Uterus (tissue), 4 donors: ENCODE measurements at places on chromosomes 11 and 22.
A peak's percentile ranks its signal among the peaks of the same experiment; 100 is the strongest.

DNA sequence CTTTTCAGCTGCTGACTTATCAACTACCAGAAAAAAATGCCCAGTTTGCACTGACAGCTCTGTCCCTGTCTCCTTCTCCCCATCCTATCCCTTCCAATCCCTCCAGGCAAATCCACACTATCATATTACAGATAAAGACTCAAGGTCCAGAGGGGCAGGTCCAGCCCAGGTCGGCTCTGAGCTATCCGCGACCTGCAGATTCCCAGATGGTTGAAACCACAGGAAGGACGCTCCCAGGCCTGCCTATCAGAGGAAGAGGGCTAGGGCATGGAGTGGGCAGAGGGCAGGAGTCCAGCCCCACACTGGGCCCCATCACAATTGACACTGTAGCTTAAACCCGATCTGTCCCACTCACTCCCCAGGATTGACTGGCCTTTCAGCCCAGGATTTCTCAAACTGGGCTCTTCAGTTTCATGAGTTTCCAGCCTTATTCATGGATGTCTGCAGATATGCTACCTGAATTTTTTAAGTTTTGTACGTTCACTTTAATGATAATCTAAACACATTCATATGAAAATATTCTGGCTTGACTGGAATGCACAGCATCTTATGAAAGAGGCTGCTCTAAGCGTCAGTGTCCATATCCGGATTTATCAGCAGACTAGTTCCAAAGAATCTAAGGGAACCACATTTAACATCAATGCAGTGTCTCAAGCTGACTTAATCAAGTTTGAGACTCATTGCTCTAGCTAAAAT is 16.4 kb upstream of the FCHSD2 start:
- no peak for DNase-seq

DNA sequence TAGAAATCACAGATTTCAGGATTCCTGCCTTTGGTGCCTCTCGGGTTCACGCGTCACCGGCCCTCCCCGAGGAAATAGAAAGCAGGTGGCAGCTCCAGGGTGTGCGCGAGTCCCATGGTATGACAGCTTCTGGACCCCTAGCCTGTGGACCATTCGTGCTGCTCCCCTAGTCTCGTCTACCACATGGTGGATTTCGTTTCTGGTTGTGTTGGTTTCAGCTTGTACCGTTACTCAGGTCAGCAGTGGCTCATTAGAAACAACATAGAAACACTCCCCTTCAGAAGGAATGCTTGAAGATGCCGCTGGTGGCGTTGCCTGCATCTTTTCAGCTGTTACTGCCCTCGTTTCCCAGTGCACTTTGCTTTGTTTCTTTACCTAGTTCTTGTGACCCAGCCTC is 700 bp downstream of the TTC17 start:
- DNase-seq = no peak

- no peak for DNase-seq
These were observed 14.4 kb downstream of the YWHAH start for GRCh38 chr22:31958625-31959239.

- no peak for DNase-seq
These were observed 58.6 kb downstream of the UVRAG start for GRCh38 chr11:75873417-75874221.

DNA sequence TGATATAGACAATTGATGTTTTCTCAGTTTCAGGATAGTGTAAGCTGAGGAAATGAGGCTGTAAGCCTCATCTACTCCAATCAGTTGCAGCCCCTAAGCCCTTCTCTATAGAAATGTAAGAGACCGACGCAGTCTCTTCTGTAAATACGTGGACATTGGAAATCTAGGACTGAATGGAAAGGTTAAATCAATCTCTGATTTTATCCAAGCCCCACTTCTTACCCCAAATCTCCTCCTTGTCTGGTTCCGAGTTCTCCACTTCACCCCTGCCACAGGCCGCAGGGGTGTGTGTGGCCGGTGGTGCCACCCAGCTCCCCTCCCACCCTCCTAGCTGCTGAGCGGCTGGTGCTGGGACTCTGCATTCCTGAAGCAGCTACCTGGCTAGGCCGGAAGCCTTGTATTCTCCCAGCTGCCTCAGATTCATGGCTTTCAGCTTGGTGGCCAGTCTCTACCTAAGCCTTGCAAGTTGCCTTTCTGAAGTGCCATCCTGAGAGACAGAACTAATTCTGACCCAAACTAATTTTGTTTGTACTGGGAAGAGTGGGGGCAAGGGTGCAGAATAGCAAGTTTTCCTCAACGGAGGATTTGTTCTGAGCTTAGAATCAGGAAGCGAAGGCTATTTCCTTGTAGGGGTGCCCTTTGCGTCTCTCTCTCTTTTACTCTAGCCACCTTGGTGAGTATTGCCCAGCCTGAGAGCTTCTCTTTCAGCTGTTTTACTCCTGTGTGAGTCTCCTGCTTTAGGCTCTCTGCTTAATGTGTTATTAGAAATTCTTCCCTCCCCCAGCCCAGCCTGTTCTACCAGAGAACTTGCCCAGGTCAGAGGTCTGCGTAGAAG is 749 bp downstream of the VWA5A start:
- no peak for DNase-seq

- no peak for DNase-seq
These were observed 86.4 kb upstream of the BIRC3 start for GRCh38 chr11:102230911-102231310.

DNA sequence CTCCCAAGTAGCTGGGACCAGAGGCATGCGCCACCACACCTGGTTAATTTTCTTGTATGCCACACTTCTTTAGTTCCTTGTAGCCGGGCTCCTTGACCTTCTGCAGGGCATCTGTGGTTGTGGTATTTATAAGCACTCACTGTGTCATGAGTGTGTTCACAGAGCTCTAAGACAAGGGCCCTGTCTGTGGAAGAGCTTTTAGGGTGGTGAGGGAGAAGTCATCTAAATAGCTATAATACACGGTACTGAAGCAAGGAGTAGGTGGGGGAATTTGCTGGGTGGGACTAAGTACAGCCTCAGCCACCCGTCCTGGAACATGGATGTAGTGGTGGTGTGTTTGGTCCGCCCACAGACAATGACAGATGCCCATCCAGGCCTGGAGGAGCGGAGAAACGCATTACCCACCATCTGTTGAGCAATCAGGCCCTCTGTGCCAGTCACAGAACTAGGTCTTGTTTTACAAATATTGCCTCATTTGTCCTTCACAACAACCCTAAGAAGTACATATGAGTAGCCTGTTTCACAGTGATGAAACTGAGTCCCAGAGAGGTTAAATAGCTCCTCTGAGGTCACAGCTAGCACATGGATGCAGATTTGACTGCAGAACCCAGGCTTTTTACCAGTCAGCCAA is 10.1 kb downstream of the ACO2 start:
- no peak for DNase-seq

GRCh38 chr11:87081358-87081757 is 43.6 kb downstream of the TMEM135 start:
- DNase-seq = no peak

DNA sequence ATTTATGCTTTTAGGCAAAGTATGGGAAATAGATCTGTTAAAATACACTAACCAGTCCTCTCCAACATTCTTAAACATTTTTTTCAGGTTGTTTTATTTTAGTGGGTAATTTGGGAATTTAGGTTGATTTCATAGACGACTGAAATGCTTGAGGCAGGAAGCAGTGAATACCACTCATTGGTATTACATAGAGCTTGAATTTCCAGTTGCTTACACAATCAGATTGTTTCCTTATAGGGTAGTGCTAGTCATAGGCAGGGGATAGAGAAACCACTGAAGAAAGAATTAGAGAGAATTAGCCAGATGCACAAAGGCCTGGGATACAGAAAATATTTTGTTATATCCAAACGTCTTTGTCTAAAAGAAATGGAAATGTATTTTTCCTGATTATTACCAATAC is 23.9 kb upstream of the LYVE1 start:
- DNase-seq = no peak

DNA sequence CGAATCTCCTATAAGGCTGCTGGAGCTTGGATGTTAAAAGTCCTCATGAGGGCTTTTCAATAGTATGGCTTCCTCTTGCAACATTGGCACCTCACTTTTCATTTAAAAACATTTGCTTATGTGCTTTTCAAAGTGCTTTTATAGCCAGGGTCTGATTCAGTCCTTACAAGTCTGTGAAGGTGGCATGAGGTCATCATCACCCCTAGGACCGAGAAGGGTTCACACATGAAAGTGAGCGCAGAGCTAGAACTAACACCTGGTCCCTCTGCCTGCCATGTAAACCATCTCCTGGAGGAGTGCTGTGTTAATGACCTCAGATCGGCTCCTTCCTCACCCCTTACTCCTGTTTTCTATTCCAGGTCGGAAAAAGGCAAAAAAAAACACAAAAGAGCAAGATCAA is 12.2 kb upstream of the LMO2 start:
- no peak for DNase-seq

DNA sequence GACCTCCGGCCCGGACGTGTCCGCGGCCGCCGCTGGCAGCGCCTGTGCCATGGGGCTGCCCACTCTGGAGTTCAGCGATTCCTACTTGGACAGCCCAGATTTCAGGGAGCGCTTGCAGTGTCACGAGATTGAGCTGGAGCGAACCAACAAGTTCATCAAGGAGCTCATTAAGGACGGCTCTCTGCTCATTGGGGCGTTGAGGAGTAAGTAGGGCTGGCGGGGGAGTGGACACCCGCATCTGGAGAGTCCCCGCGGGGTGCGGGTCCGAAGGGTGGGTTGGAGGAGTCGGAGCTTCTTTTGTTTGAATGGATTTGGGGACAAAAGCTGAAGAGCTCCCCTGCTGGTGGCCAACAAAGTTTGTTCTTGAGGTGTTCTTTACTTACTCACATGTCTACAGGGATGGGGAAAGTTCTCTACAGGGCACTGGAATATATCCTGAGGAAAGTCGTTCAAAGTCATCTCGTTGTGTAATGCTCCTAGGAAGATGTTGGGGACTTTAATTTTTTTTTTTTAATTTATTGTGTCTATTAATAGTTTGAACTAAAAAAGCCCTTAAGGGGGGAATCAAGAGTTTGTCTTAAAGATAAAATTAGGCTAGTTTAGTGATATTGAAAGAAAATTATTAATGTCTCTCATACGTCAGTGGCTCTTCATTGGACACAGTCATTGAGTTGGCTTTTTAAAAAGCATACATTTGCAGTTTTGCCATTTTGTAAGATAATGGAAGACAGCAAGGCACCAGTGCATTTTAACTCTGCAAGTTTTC is 725 bp downstream of the ARHGAP42 start:
- peak; percentile 61 for DNase-seq

DNA sequence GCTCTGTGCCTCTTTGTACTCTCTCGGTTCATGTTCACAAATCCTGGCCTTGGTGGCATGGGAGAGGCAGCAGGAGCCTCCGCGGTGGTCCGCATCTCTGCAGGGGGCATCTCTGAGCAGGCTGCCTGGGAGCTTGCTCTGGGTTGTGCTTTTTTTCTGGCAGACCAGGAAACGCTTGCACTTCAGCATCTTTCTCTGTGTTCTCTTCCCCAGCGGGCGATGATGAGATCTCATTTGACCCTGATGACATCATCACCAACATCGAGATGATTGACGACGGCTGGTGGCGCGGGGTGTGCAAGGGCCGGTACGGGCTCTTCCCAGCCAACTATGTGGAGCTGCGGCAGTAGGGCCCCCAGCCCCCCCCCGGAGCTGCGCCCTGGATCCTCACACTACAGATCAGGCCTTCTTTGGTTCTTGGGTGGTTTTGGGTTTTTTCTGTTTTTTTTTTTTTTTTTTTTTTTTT is 36.5 kb downstream of the CTTN start:
- no peak for DNase-seq
